Activated CD4-positive, alpha-beta T cell treated with anti-CD3 and anti-CD28 coated beads for 24 hours (primary cell): ENCODE measurements at places on chromosomes 2 and 18.

DNA sequence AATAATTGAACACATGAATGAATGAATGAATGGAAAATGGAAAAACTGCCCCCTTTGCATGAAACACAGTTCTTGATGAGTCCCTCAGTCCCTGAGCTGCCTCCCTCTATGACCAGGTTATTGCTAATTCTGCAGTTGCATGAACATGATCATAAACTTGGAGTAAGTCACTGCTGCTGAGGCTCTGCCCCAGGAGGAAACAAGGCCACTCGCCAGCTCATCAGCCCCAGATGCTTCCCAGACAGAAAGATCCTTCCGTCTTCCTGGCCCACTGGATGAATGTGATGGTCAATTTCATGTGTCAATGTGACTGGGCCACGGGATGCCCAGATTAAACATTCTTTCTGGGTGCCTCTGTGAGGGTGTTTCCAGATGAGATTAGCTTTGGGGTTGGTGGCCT is 16.4 kb downstream of the GPR45 start:
- DNase-seq, result no peak

DNA sequence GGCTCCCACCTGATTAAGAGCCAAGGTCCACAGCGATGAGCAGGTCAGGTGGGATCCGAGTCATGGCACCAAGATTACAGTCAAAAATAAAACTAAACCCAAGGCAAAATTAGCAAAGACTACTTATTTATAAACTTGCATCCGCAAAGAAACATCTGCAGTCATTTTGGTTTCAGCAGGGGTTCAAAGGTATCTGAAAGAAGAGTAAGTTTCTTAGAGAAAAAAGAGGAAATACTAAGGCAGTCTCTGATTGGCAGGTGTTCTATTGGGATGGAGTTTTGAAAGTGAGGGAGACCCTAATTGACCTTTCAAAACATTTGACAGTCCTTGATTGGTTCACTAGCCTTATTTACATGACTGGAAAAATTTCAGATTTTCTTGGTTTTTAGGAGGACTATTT is 11.0 kb upstream of the PLB1 start:
- no peak for DNase-seq

GRCh38 chr2:198874472-198874858 is 583.3 kb downstream of the SATB2 start:
- no peak for DNase-seq

- DNase-seq, result no peak
Observed at GRCh38 chr2:107825206-107825563, 1.5 kb upstream of the RGPD4 start.

GRCh38 chr18:50917021-50917420 is 38.1 kb downstream of the ME2 start:
- no peak for DNase-seq

GRCh38 chr2:180849851-180850250 is 130.6 kb upstream of the UBE2E3 start:
- no peak for DNase-seq

DNA sequence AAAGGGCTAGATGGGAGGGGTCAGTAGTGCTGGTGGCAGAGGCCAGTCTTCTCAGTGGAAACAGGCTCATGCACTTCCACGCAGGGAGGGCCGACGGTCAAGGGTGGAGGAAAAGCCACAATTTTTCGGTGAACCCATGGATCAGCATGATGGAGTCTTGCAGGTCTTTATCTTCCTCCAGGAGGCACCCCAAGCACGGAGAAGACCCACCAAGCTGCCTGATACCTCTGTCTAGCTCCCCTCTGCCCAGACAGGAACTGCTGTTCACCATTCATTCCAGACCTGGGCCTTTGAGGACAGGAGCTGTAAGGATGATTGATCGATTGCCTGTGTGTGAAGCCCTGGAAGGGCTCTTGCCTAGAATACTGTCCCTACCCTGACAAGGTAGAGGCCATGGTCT is 2.8 kb upstream of the LRRFIP1 start:
- no peak for DNase-seq

DNA sequence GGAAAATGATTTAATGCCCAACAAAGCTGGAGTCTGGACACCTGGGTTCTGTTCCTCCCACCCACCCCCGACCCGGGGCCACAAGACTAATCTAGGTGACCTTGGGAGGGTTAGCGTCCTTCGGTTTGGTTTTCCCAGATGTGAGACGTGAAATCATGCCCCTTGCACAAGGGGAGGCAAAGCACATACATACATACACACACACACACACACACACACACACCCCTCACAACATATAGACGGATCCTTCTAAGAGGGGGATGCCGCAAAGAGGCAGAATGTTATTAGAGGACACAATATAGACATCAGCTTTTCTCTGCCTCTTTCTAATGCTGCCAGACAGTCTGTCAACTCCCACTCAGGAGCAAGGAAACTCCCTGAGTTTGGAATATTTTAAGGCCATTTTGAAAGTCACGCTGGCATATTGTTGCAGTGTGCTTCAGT is 616 bp upstream of the RBMS1 start:
- DNase-seq, result no peak

GRCh38 chr18:75754433-75754832 is 326.9 kb upstream of the SMIM21 start:
- DNase-seq, result no peak

GRCh38 chr18:8701546-8702118 is 3.7 kb upstream of the MTCL1 start:
- no peak for DNase-seq

- DNase-seq, result no peak
Observed at GRCh38 chr2:39179974-39180960, 59.4 kb upstream of the SOS1 start.

- no peak for DNase-seq
Observed at GRCh38 chr2:238891457-238892203, 43.7 kb downstream of the TWIST2 start.

- no peak for DNase-seq
Observed at GRCh38 chr2:48844417-48845155, 89.1 kb upstream of the LHCGR start.

GRCh38 chr18:199214-199613 is 40.9 kb downstream of the USP14 start:
- no peak for DNase-seq

DNA sequence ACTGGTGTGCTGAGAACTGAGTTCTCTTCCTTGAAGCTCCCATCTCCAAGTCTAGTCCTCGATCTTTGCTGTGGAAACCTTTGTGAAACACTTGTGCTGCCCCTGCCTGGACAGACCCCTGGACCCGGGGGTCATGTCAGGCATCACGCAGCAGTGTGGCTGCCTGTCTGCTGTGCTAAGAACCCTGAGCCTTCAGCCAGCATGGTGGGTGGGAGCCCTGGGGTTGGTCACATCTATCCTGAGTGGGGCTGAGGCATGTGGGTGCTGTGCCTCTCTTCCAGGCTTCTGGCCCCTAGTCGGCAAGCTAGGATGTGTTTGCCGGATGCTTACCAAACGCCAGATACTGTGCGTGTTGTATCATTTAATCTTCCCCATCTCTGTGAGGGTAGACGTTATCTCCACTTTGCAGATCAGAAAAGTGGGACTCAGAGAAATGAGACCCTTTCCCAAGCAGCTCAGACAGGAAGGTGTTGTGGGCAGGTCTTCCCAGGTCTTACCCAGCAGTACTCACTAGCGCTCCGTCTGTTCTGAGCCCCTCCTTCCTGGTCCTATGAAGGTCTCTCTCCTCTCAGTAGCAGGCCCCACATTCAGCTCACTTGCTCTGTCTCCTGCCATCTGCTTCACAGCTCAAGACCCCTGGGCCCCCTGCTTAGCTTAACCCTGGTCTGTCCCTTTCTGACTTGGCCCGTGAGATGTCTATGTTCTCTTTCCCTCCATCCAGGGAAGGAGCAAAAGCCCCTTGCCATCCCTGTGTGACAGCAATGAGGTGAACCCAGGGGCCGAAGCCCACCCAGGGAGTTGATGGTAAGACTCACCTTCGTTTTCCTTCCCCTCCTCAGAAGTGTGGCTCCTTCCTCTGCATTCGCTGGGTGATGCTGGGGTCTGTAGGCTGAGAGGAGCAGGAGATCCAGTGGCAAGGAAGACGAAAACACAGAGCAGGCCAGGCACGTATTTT is 242.8 kb downstream of the FAM210A start:
- no peak for DNase-seq

GRCh38 chr2:131058214-131058843 is 34.9 kb downstream of the FAM168B start:
- no peak for DNase-seq

DNA sequence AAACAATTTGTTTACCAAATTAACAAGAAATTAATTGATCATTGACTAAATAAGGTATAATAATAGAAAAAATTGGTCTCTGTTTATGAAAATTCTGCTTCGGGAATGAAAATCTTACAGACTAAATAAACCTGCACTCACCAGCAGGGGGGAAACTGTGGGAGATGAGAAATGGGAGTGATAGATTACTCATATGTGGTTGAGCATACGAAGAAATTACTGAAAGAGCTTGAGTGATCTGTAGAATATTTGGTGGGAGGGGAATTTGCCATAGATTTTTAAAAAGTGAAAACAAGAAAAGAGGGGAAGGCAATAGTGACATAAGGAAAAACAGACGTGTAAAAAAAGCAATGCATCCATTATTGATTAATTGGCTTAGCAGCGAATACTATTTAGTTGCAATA is 2.2 kb downstream of the HMSD start:
- no peak for DNase-seq
